Activated naive CD4-positive, alpha-beta T cell treated with anti-CD3 and anti-CD28 coated beads for 36 hours (primary cell): ENCODE measurements at places on chromosomes 6 and 20. TPM values are rescaled to one million over a fixed set of nuclear protein-coding genes. Genes with fewer than 3 reads are reported as not detected.

The WFDC10B gene
- total RNA-seq, result not detected

The ZBTB24 gene
- total RNA-seq, result 6.9 TPM

The LIN28B gene
- total RNA-seq, result not detected

The CCNC gene
- 51.6 TPM for total RNA-seq

The ERVFRD-1 gene
- not detected for total RNA-seq

The MCCD1 gene
- total RNA-seq, result not detected

The DLL1 gene
- total RNA-seq, result 3.2 TPM

The DEFB132 gene
- not detected for total RNA-seq

The RNF144B gene
- 1.5 TPM for total RNA-seq

The SLC4A11 gene
- total RNA-seq, result 0.91 TPM

The CAGE1 gene
- total RNA-seq, result 0.26 TPM

GRCh38 chr20:39145921-39146320 is 183.8 kb downstream of the DHX35 start:
- no peak for DNase-seq

DNA sequence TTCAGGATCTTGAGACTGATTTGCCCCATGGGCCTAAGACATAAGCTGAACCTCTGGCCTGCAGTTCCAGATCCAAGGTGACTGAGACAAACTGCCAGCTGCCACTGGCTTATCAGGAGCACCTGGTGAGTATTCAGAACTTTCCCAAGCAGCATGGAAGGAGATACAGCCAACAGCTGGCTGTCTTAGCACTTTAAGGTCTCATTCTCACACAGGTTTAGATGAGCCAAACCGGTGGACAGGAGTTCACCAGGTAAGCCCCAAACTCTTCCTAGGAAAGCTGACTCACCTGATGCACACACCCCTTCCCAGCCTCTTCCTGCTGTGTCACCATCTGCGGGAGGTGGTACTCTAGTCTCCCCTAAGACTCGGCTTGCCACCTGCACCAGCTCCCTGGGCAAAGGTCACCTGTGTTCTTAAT is at the start of gene BANF2:
Gene BANF2 (plus strand): TSS at position 36 of the 421 bp plus-strand sequence. CDS start 25,060 bp downstream, outside the sequence.
- DNase-seq, result no peak

DNA sequence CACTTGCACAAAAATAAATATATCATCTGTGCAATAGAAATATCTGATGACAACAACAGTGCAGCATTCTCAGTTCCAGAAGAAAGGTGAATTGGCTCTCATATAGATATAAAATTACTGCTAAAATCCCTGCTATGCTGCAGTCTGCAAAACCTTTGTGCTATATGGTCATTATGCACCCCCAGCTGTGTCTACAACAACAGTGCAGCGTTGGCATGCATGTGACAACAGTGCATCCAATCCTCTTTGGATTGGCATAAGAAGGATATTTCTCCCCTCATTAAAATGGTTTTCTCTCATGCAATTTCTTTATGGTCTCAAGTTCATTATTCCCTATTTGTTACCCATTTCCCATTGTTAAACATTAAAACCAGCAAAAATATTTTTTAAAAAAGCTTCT is 23.1 kb downstream of the OR2B6 start:
- no peak for DNase-seq

DNA sequence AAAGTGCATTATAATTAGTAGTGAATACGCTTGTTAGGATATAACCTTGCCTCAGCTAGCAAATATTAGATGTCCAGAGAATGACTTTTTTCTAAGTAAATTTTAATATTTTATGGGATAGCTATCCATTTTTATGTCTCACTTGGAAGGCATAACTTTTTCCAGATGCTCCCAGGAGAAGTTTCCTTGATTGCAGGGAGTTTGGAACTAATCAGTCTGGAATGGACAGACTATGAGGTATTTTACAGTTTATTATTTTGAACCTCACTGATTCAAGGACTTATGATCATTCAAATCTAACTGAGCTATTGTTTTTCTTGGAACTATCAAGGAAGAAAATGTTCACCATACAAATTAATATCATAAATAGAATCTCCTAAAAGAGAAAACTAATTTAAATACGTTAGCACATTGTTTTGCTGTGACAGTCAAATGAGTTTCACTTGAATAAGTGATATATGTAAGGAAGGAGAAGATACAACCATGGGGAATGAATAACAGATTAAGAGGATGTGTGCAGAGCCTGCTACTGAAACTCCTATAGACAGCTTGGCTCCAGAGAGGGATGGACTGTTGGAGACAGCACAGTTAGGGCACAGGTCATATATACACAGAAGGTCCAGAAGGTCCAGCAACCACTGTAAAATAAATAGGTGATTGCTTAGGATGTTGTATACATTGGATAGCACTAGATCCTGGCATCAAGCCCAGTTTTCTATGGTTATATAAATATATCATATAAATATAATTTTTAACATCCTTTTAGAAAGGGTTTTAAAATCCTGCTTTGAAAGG is 20.6 kb upstream of the LCA5 start:
- DNase-seq, result no peak

GRCh38 chr6:117951783-117952182 is 44.7 kb downstream of the SLC35F1 start:
- no peak for DNase-seq

GRCh38 chr20:62044631-62045030 is 21.1 kb downstream of the TAF4 start:
- no peak for DNase-seq

DNA sequence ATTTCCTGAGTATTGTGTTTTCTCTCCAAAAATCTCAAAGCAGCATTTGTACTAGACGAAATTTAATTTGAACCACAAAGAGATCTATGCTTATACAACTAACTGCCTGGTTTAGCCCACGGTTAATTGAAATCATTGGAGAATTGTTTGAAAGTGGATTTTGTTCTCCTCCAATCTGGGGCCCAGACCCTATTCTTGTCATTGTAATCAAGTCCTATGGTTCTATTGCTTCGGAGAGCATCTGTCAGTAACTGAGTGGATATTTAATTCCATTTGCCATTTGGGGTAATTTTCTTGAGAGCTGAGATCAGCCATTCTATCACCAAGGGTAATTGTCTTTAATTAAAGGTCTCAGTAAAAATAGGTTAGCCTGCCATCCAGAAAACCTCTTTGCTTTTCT is 117.0 kb upstream of the KCNG1 start:
- DNase-seq, result no peak

DNA sequence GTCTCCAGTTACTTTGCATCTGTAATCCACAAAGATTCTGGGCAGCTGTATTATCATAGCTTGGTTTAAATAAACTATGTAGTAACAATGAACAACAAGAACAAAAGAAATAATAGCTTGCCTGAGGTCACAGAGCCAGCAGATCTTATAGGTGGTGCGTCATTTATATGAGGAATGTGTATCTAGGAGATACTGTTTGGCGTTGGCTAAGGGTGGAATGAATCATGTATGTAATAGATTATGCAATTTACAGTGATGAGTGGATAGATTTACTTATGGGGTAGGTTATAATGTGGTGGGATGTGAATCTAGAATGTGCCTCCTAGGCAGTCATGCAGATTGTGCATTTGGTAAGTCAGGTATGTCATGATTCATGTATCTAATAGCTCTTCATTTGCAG is 42.8 kb downstream of the HNF4A start:
- no peak for DNase-seq

DNA sequence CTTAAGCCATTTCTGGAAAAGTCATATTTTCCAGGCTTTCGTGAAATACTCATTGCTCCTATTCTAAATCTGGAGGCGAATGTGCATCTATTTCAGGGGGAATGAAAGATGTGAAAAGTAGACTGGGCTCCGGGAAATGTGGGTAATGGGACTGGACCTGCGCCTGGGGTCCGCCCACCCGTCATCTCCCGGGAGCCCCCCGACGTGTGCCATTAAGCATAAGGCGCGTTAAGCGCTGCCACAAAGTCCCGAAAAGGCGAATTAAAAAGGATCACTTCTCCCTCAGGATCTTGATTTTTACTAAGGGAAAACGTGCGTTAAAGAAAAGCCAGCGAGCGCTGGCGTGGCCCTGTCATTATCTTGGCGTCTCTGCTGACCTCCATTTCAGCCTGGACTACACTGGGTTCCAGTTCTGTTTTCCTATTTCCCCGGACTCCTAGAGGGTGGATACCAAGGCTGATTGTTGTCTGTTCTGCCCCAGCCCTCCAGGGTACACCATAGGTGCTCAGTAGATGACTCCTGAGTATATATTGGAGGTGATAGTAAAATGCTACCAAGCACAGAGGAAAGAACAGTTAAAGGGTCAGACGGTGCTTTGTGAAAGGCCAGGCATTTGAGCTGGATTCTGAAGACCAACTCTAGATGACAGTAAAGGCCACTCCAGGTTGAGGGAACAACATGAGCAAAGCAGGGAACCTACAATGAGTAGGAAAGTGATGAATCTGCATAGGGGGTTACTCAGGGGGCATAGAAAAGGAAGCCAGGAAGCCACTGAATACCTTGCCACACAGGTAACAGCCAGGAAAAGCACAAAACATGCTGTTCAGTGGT is 89.2 kb upstream of the ARID1B start:
- peak; percentile 11 for DNase-seq

DNA sequence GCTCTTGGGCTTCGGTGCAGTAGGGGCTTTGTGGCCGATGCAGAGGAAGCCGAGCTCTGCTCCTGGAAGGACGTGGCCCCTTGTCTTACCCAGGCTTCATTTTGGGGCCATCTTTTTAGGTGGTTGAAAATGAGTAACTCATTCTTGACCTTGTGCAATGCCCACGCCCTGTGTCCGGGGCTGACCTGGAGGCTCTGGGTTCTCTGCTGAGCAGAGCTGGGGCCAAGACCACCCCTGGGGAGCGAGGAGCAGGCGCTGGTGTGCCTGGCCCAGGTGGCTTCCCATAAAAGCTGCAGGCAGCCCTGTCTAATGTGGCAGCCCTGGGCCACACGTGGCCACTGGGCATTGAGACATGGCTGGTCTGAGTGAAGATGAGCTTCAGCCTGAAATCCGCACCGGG is 25.7 kb downstream of the NTSR1 start:
- no peak for DNase-seq

GRCh38 chr6:167270499-167271311 is 20.4 kb upstream of the UNC93A start:
- no peak for DNase-seq

DNA sequence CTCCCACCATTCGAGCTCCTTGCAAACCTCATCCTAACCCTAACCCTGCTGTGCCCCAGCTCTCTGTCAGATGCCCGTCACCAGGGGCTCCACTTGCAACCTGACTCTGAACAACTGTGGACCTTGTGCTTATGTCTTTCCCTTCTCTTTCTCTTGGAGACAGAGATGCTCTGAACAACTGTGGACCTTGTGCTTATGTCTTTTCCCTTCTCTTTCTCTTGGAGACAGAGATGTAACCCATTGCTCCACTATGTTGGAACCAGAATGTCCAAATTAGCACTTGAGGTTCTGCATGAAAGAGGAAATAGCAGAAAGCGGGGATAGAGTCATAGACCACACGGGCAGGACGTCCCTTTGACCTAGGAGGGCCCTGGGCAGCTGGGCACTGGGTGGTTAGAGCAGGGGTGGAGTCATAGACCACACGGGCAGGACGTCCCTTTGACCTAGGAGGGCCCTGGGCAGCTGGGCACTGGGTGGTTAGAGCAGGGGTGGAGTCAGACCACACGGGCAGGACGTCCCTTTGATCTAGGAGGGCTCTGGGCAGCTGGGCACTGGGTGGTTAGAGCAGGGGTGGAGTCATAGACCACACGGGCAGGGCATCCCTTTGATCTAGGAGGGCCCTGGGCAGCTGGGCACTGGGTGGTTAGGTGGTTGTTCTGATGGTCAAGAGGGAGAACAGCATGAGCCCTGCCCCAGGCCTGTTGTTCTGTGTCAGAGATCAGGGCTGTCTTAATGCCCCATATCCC is 22.2 kb downstream of the PCMTD2 start:
- DNase-seq, result no peak

DNA sequence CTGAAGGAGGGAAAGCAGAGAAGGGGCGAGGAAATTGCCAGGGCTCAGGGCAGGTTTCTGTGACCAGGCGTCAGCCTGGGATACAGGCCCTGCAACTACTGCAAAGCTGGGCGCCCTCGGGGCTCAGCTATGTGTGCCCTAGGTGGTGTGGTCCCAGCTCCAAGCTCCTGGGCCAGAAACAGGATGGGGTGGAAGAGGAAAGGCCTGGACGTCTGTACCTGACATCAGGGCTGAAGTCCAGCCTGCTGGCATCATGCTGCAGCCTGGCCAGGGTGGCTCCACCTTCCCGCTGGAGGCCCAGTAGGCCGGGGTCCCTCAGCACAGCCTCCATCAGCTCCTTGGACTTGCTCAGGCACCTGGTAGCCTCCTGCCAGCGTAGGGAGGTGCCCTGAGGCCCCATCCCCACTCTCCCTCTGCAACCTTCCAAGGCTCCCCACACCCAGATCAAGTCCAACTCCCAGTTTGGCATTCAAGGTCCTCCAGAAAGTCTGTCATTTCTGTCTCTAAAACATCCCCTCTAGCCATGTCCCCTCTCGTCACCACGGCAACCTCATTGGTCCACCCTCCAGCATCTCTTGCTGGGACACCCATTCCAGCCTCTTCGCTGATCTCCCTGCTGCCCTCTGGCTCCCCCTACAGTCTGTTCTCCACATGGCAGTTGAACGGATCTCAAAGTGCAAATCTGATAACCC is 38.2 kb downstream of the KIAA1755 start:
- peak; percentile 76 for DNase-seq

DNA sequence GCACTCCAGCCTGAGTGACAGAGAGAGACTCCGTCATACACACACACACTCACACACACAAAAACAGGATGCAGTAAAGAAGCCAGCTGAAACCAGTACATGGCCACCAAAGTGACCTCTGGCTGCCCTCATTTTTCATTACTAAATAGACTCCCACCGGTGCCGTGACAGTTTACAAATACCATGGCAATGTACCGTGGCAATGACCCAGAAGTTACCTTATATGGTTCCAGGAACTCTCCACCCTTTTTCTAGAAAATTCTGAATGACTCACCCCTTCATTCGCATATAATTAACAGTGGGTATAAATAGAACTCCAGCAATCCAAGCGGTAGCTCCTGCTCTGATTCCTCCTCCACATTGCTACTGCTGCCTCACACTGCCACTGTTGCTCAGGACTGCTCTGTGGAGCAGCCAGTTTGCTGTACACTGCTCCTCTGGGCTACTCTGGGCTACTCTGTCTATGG is 57.7 kb downstream of the SNX5 start:
- no peak for DNase-seq

GRCh38 chr20:58435237-58435636 is 46.2 kb downstream of the VAPB start:
- no peak for DNase-seq

- DNase-seq, result no peak
These were observed 301.8 kb downstream of the FOXC1 start for GRCh38 chr6:1911474-1911873.

DNA sequence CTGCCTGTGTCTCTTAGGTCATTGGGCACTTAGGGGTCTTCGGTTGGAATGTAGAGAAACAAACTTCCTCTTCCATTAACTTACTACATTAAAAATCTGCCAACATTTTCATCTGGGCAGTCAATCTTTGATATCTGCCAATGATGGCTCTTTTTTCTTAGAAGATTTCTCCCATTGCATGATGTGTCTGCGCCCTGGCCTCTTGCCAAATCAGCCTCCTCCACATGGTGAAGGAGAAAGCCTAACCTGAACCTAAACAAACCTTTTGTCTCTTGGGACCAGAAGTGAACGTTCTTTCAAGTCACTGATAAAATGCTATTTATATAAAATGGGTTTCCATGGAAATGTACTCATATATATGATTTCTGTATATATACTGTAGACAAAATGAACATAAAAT is 998.9 kb upstream of the GJE1 start:
- no peak for DNase-seq
